ENCODE measurements at places on chromosomes 2 and 18.

DNA sequence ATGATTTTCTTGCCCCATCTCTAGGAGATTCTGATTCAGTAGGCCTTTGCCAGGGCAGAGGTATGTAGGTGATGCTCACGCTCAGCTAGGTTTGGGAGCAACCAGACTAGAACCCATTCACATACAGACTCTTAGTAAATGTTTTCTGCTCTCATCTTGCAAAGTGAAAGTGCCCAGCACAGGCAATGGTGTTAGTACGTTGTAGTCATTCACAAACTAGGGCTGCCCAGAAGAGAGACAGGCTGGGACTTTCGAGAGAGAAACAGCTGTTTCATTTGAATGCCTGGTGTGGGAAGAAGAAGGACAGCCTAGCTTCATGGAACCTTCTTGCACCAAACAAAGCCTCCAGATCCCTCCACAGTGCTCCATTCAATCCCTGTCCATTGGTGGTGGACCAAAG lies 19.4 kb downstream of the DDX18 start:
- no peak for DNase-seq

- no peak for DNase-seq
Observed at GRCh38 chr2:26269571-26270158, 24.9 kb downstream of the HADHB start.

DNA sequence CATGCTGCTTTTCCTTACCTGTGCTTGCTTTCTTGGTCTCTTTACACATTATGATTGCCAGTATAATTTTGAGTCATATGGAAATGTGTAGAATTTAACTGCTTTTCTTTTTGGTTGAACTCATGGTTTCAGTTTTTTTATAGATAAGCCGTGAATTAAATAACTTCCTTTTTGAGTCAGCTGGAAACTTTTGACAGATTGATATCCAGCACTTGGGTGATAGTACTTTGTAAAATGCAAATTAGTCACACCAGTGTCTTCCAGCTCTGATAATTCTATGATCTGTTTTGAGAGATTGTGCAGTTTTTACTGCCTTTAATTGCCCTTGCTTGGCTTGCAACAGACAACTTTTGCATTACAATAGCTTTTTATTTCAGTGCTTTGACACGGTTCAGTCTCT lies 86.4 kb downstream of the NCOA1 start:
- no peak for DNase-seq

DNA sequence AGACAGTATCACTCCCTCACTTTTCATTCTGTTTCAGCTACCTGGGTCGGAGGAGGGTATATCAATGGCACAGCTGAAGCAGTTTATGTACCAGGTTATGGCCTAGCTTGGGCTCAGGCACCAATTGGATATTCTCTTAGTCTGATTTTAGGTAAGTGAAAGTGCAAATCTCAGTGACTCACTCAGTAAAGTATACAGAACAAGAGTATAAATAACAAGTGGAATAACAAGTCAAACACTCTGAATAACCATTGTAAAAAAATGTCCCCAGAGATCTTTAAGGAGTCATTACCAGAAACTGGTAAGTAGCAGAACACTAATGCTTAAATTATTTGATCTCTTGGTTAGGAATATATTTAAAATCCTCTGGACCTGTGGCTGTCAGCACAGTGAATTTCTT lies 5.7 kb downstream of the SLC5A7 start:
- no peak for DNase-seq

- no peak for DNase-seq
Observed at GRCh38 chr2:223055836-223056235, 3.8 kb downstream of the KCNE4 start.

DNA sequence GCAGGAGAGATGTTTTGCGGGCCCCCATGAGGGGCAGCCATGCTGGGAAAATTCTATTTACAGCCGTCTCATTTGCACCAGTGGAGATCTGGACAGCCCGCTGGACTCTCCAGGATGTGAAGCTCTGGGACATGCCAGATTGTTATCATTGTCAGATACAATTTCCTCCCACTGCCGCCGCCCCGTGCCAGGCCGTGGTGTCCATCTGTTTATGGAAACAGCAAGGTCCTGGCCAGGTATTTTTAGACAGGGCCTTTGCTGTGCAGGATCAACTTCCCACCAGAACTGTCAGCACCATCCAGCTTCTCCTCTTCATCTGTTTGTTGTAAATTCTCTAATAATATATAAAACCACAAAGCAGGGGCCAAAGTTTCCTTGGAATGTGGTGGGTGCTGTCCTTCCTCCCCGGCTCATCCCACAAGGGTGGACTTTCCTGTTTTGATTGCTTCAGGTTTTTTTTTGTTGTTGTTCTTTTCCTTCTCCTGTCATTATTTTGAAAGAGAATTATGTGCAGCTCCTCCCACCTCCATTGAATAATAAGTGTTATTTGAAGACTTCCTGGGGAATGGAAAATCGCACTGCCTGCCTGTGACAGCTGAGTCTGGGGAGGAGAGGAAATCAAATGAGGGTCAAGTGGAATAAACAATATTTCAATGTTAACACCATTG lies 398.1 kb downstream of the TNS1 start:
- no peak for DNase-seq

GRCh38 chr2:126634273-126634861 lies 21.6 kb upstream of the GYPC start:
- DNase-seq = no peak

- DNase-seq = no peak
Observed at GRCh38 chr2:186966015-186966414, 117.0 kb upstream of the ZSWIM2 start.

DNA sequence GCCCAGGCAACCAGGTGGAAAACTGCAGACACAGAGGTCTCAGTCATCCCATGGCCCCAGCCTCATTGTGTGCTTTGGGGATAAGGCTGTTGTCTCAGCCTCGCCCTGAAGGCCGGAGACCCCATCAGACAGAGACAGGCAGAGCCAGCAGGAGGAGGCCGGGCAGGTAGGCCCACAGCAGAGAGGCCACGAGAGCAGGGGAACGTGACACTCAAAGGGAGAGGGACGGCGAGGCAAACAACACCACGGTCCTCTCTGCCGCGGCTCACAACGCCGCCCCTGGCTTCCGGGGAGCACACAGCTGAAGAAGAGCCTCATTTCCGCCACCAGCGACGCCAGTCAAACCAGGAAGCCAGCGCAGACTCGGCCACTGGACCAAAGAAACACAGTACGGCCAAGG lies 103.3 kb downstream of the ZNF516 start:
- DNase-seq = no peak

DNA sequence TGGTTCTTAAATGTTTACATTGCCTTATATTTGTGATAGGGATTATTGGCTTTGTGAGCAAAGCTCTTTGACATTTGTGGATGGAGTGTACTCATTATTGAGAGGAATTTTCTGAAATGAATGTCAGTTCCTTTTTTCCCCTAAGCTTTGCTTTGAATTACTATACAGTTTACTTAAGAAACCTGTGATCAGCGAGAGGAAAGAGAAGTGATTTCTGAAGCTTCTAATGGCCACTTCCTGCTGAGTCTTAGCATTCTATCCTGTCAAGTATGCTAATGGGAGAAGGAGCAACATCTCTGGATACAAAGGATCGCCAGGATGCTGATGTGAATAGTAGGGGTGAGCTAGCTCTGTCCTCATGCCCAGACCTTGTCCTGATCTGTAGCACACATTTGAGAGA lies 47.8 kb upstream of the MGAT5 start:
- no peak for DNase-seq

DNA sequence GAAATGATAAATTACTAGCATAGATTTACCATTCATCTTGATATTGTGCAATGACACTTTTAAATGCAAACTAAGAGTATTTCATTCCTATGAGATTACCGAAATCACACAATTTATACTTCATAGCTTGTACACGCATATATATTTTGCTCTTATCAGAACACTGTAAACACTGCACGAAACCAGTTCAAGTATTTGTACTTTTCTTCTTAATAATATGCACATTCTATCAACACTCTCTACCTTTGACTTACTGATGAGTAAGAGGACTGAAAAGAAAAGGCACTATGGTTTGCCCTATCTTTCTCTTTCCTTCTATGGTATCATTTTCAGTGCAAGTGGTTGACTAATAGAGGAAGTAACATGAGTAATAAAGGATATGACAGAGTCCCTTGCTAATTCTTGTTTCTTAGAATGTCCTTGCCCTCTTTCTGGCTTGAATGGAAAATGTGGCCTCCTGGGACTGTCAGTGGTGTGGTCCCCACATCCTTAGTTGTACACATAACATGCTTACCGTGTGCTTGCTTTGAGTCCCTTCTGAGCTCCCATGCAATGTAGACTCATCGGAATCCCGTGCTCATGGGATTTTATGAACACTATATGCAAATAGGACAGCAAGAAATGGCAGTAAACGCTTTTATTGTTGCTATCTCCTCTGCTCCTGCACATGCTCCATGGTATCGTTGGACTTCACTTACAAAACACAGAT lies 363.5 kb upstream of the TNP1 start:
- DNase-seq = no peak

Data from retinal pigment epithelial cell (primary cell).